ENCODE measurements at places on chromosomes 16 and 17.

DNA sequence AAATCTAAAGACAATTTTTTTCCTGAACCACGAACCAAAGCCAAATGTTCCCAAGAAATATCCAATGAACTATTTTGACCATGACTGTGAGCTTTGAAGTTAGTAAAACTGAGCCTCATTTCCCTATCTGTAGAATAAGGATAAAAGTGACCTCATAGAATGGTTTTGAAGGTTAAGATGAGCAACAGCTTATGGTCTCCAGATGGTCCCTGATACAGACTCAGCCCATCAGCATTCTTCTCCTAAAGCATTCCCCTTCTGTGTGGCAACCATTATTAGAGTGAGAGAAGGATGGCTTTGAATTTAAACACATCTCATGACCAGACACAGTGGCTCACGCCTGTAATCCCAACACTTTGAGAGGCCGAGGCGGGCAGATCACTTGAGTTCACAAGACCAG, 70.1 kb downstream of the COPRS start:
- no peak for DNase-seq

GRCh38 chr17:17713839-17714238, 32.6 kb downstream of the RAI1 start:
- DNase-seq: no peak

DNA sequence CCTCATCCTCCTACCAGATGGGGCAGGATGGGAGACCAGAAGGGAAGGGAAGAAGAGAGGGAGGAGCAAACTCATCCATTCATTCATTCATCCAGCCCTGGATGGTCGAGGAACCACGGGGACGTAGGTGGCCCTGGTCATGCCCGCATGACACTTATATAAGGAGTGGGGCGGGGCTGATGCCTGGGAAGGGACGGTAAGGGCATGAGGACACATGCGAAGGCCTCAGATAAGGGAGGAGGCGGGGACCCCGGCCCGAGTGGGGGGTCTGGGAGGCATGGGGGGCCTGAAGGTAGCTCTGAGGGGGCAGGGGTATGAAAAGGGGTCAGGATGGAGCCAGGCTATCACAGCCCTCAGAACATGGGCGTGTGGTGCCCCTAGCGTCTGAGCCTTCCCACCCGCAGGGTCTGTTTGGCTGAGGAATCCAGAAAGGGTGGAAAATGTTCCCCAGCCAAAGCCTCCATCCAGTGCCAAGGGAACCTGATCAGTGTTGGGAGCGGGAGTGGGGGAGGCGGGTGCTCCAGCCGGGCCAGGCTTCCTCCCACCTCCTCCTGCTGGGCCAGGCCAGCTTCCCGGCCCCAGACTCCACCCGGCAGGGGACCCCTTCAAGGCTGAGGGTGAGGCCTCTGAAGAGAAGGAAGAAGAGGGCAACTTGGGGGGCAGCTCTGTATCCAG, 17.6 kb upstream of the CD79B start:
- DNase-seq: no peak

- no peak for DNase-seq
These were observed 17.5 kb downstream of the FLOT2 start for GRCh38 chr17:28879886-28880571.

DNA sequence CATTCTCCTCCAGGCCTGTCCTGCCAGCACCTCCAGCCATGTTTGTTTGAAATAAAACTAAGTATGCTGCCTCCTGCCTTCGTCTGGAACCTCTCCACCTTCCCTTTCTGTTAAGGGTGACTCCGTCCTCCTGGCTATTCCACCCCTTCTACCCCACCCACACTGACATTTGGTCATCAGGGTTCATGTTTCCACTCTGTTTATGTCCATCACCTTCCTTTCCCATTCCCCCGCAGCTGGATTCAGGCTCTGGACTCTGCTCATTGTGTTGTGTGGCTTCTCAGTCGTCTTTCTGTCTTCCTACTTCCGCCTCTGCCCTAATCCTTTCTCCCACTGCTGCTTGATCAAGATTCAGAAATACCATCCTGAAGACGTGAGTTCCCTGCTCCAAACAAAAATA, 28.6 kb downstream of the EPN2 start:
- no peak for DNase-seq

GRCh38 chr16:31886227-31886626, 12.6 kb downstream of the ZNF267 start:
- no peak for DNase-seq

DNA sequence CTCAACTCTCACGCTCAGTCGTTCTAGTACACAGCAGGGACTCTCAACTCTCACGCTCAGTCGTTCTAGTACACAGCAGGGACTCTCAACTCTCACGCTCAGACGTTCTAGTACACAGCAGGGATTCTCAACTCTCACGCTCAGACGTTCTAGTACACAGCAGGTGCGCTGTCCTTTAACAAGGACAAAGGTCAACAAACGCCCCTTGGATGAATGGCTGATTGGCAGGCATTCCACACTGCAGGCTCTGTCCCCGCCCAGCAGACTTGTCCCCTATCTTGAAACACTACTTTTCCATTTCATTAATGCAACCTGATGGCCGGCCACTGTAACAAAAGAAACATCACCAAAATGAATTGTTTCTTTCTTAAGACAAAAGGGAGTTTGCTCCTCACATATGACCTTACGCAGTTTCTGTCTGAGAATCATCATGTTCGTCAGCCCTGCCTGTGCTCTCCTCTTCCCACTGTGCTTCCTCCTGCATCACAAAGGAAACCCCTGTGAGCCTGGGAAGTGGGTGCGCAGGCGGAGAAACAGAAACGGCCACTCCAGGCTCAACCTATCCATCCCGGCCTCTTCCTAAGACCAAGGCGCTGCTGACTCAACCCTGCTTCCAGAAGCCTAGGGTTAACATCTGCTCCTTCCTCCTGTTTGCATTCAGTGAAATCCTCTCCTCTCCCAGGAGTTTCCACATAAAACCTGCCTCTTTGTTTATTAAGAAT, 59.8 kb downstream of the ANKRD11 start:
- DNase-seq: no peak

DNA sequence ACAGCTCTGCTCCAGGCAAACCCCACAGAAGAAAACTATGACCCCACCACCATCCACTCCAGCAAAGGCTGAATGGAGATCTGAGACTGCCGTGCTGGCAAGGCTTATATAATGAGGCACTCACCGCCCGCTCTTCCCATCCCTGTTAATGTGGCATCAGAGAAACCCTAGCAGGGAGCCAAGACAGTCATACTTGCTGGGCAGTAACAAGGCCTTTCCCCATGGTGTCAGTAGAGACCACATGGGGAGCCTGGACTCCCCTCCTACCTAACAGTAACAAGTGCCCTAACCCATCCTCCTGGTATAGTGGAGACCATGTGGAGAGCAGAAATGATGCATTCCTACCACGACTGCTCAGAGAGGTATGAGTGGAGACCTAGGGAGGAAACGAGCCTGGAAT, 235.2 kb downstream of the C16orf78 start:
- no peak for DNase-seq

DNA sequence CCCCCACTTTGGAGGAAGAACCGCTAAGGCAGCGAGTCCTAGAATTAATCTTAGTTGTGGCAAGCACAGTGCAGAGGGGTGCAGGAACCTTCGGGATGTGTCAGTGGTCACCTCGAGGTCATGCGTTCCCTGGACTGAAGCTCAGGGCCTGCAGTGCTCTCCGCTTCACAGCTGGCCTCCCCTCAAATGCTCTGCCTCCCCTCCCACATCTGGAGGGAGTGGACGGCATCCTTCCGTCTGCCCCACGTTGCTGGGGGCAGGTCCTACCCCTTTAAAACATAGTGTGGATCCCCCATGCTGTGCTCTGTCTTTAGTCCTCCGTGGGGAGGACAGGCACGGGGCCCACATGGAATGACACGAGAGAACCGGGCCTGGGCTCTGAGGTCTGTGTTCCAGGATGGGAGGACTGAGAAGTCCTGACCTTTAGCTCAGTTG, 99.5 kb upstream of the CDC42EP4 start:
- no peak for DNase-seq
